ENCODE measurements at places on chromosomes 7 and 10.

- DNase-seq, result no peak
Measured at GRCh38 chr7:112279042-112279441, 72.5 kb downstream of the ZNF277 start.

DNA sequence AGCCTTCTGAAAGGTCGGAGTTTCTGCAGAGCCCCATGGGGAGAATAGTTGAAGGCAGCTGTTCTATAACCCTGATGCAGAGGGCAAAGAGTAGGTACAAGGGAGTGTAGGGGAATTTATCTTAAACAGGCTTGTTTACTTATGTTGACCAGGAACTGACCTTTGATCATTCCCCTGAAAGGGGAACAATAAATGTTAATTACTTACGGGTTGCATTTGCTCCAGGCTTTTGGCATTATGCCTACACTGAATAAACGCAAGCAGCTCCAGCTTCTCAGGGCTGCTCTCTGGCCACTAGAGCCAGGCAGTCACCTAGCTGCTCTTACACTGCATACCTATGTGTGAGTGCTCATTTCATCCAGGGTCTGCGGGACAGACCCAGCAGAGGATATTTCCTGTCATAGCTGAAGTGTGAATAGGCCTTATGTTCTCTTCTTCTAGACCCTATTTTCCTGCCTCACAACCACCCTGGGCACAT lies 26.9 kb upstream of the ABCA13 start:
- DNase-seq, result no peak

GRCh38 chr7:139735912-139736595 lies 41.7 kb downstream of the HIPK2 start:
- DNase-seq, result no peak

- no peak for DNase-seq
Measured at GRCh38 chr10:52440612-52441285, 126.7 kb downstream of the DKK1 start.

DNA sequence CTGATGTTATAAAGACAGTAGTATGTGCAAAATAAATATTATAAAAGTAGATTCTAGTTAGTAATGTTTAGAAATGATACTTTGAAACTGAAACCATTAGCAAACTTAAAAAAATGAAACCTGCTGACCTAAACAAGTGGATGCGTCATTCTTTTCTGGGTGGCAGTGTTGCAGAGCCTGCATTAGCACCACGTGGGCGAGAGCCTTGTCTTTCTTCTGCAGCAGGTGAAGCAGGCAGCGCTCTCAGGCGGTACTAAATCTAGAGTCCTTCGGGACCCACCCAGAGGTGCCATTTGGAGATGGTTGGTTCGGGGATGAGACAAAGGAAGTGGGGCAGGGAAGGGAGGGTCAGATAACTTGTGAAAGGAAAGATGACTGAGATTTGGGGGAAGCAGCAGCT lies 759.1 kb upstream of the IGFBP3 start:
- DNase-seq, result no peak

DNA sequence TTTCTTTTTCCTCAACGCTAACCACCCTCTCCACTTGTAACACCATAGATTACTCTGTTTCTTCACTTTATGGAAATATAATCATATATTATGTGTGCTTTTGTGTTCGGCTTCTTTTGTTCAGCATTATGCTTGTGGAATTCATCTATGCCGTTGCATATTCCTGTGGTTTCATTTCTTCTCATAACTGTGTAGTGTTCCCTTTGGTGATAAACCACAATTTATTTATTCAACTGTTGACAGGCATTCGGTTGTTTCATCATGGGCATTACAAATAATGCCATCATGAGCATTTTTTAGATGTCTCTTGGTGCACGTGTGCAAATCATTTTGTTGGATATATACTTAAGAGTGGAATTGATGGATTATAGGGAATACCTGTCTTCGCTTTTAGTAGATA lies 12.1 kb downstream of the AVL9 start:
- DNase-seq, result no peak

DNA sequence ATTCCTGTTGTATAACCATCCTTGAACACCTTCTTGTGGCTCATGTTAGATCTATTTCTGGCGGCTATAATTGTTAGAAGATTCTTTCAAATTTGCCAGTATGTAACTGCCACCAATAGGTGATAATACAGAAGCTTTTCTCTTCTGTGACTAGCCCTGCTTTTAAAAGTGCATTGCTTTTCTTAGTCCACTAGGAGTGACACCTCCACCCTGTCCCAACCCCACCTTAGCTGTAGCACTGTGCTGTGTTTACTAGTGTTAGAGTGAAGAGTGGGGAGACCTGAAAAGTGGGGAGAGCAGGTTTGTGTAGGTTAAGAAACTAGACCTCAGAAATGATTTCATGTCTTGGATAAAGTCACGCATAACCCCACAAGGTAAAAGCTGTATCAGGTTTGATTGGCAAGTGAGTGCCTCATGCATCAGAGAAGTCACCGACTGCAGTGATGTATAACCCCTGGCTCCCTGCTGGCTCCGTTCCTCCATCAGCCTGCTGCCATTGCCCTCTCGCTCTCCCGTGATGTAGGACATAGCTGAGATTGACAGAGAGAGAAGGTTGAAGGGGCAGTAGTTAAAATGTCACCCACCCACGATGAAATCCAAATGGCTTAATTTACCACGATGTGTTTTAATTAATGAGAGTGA lies 12.5 kb downstream of the NPVF start:
- no peak for DNase-seq

DNA sequence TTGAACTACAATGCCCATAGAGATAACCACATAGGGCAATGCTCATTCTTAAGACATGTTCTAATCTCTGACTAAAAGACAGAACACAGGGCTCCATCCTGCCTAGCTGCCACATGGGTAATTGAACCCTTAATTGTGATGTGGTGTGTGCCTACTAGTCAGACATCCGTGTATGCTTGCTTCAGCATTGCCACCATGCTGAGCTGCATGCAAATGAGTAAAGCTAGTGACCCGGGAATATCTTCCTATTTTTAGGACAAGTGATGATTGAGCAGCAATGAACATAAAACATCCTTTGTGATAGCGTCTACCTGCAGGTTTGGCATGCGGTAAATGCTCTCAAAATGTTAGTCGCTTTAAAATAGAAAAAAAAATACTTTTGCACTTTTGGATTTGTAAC lies 115.8 kb downstream of the MAGI2 start:
- DNase-seq, result no peak

DNA sequence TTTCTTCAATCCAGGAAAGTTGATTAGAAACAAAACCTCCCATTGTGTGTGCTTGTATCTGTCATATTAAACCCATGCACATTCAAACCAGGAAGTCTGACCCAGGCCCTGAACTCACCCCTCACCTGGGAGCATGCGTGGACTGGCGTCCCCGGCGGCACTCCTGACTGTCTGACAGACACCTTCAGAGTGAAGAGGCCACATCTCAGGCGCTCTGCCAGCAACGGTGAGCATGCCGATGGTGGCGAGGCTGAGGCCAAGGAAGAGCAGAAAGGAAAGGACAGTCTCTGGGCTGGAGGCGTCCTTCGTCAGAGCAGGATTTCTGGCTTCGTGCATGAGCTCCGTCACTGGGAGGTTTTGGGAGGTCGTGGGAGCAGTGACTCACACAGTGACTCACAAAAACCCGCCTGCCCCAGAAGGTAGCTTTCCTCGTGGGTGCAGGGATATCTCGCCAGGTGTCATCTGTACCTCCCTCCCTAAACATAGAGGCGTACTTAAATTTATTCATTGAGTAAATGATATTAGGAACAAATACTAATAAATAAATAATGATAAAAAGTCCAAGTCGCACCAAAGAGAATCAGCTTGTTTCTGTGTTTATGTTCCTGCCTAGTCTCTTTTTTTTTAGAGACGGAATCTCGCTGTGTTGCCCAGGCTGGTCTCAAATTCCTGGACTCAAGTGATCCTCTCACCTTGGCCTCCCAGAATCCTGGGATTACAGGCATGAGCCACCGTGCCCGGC lies 13.5 kb downstream of the IQCE start:
- no peak for DNase-seq

GRCh38 chr7:115068220-115068619 lies 146.3 kb downstream of the MDFIC start:
- no peak for DNase-seq

GRCh38 chr10:128062331-128062880 lies 63.8 kb downstream of the MKI67 start:
- DNase-seq, result no peak

GRCh38 chr7:936386-937054 lies 18.0 kb downstream of the ADAP1 start:
- no peak for DNase-seq

DNA sequence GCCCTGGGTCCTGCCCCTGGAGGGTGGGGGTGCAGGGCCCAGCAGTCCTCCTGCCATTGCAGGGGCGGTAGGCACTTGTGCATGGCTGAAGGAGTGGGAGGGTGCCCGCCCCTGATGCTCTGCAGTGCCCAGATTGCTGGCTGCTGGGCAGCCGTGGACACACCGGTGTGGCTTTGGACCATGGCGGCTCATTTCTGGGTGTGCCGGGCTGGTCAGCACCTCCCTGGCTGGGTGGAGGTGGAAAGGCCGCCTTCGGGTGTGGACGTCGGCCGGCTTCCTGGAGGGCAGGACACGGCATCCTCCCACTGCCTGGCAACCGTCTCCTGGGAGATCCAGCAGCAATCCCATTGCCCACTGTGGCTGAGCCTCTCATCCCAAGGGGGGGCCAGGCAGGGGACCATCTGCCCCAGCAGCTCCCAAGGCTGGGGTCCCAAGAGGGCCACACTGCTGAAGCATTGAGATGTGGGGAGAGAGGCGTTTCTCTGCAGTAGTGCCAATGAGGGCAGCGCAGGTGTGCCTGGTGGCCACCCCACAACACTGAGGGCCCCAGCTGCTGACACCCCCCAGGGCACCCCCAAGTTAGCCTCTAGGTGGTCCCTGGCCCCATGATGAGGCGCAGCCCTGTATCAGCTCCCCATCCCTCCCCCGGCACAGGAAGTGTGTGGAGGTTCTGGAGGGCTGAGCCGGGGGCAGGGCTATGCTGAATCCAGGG lies 12.9 kb downstream of the TTYH3 start:
- no peak for DNase-seq

GRCh38 chr10:118746246-118746645 lies 8.5 kb downstream of the CACUL1 start:
- no peak for DNase-seq

GRCh38 chr10:49164559-49165188 lies 23.5 kb downstream of the TMEM273 start:
- no peak for DNase-seq

GRCh38 chr10:484925-485661 lies 204.4 kb downstream of the DIP2C start:
- peak; percentile 30 for DNase-seq

- DNase-seq, result no peak
Measured at GRCh38 chr7:77697535-77697831, 1.2 kb downstream of the RSBN1L start.

DNA sequence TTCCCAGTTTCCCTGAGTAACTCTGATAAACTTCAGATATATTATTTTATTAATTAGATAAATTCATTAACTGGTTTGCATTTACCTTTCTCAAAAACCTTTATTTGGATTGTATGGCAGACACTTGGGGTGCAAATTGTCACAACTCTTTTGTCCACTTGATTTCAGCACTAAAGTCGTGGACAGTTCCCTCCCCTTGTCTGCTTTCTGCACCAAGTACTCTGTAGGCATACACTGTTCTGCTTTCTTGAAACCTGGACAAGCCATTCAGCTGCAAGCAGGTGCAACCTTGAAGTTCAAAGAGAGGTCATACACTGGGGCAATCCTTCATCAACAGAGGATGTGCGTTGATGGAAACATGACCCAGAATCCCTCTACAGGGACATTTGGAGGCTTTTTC lies 162.9 kb downstream of the ARL5B start:
- DNase-seq, result peak; percentile 8

DNA sequence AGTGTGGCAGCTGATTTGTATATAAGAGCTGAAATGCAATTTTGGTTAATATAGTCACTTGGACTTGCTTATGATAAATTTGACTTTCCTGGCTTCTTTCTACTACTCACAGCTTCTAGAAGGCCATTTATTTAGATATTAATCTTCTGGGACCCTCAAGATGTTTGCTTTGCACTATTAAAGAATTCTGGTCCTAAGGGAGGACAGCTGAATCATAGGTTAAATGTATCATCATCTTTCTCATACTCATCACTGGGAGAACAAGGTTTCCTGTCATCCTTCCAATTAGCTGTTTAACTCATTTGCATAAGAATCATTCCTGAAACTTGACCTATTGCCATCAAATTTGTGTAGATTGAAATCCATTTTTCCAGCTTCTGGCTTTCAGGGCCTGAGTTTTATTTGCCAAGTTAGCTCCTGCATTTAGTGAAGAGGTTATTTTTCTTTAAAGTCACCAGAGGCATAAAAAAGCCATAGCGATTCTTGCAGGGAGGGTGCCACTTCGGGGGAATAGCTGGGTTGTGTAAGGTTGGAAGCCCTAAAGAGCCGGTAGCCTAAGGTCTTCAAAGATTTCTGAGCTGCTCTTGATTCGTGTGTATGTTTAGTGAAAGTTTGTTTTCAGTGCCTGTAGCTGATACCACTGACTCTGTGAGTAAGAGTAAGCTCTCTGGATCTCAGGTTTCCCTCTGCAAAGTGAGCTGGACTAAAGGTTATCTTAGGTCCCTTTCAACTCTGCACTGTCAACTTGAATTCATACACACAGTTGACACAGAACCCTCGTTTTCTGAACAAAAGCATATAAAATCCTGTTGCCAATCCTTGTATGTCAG lies 4.3 kb downstream of the MAP3K8 start:
- no peak for DNase-seq

DNA sequence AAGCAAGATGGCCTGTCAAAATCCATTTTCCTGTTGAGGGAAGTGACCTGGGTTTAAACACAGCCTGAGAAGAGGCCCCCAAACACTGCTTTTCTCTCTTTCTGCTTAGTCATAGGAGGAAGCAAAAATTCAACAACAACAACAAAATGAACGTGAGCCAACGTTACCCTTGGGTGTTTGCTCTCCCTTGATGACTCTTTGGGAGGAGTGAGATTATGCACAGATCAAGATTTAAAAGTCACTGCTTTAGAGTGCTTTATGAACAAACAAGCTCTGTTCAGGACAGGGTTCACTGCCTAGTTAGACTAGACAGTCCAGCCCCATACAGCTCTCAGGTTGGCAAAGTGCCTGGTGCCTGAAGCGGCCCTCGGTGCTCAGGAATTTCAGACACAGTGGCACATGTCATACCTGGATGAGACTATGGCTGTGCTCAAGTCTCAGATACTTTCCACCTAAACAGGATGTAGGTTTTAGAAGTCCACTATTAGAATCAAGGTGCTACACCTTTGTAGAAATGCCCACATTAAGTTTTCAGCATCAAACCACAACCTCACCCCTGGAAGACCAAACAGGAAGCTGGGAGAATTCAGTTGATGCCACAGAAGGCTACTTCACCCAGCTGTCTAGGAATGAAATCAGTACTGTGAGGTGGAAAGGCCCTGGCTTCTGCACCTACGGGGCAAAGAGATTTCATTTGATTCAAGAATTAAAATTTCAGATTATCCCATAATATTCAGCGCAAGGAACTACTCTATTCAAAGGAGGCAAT lies 38.7 kb downstream of the DENND11 start:
- DNase-seq, result no peak

DNA sequence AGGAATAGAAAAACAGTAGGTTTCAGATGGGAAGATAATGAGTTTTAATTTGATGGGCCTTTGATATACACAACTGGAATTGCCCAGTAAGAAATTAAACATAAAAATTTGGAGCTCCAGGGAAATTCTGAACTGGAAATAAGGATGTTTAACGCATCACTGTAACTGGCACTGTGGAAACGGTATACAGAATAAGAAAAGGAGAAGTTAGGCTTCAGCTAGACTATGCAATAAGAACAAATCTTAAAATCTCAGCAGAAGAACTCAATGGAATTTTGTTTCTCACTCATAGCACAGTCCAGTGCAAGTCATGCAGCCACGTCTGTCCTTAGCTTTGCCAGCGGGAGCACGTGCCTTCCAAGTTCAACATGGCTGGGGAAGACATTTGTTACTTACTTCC lies 52.9 kb upstream of the FGL2 start:
- no peak for DNase-seq

- DNase-seq, result peak; percentile 64
Measured at GRCh38 chr7:114086914-114087652, 168.3 kb upstream of the PPP1R3A start.

Measured in right kidney (tissue), 9 donors.